ENCODE measurements at places on chromosomes 1 and 21.

DNA sequence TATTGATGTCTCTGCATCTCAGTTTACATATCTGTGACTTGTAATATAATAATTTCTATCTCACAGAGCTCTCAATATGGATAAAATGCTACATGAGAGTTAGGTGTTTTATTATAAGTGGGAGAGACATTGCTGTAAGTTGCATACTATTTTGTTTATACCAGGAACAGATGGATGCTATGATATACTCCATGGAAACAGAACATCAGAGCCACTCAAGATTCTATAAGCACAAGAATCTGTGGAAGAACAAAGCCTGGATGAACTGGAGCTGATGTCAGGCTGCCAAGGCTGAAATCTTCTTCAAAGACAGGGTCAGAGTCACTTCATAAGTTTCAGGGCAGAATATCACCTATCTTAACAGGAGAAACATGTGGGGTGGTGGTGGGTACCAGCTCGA lies 30.2 kb downstream of the DUSP10 start:
- H3K27ac ChIP-seq = peak overlapping the region; percentile 57
- DNase-seq = no peak
- no peaks in the 10 kb centered on the region for H3K36me3 ChIP-seq
- H3K4me3 ChIP-seq = no peak overlapping the region

GRCh38 chr21:14858311-14858710 lies 206.5 kb downstream of the NRIP1 start:
- H3K4me1 ChIP-seq = no peaks in the 10 kb centered on the region
- no peaks in the 10 kb centered on the region for H3K36me3 ChIP-seq
- no peak overlapping the region for H3K4me3 ChIP-seq

- DNase-seq = peak; percentile 73
- no peak overlapping the region for H3K4me3 ChIP-seq
- H3K36me3 ChIP-seq = no peaks in the 10 kb centered on the region
- H3K27ac ChIP-seq = no peak overlapping the region
- peaks cover 27% of the 10 kb centered on the region for H3K4me1 ChIP-seq
- H3K27me3 ChIP-seq = peaks cover 43% of the 10 kb centered on the region
Measured at GRCh38 chr1:48017716-48018115, 20.5 kb upstream of the TRABD2B start.

DNA sequence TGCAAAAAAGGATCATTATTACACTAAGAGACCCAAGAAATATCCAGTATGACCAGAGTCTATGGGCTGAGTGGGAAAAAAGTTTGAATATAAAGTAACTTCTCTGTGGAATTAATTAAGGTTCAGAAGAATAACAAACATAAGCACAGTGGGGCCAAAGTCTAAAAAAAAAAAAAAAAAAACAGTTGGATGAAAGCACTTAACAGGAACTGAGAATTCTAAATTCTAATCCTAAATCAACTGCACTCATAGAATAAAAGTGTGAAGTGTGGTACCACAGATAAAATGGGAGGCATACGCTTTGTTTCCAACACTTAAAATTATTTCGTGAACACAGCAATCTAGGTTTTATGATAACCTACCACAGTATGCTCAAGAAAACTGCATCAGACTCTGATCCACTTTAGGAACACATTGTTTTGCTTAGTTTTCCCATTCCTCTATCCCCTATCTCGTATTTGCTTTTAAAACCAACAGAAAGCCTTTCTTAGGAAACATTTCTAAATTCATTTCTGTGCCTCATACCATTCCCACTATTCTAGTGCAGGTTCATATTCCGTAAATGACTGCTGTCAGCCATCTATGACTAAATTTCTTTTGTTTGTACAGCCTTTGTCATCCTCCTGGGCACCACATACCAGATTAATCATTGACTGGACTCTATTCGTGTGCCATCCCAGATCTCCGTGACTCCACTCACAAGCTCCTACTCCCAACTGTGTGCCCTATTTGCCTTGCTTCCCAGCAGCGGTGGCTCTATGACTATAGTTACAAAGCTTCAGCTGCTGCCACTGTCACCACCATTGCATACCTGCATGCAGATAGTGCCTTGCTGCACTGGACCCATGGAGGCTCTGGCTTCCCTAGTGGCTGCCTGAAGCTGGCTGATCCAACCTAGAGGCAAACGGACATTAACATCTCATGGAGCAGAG lies 24.9 kb downstream of the CHML start:
- H3K36me3 ChIP-seq = no peaks in the 10 kb centered on the region
- H3K4me1 ChIP-seq = peaks cover 12% of the 10 kb centered on the region
- no peak for DNase-seq
- no peak overlapping the region for H3K27ac ChIP-seq

DNA sequence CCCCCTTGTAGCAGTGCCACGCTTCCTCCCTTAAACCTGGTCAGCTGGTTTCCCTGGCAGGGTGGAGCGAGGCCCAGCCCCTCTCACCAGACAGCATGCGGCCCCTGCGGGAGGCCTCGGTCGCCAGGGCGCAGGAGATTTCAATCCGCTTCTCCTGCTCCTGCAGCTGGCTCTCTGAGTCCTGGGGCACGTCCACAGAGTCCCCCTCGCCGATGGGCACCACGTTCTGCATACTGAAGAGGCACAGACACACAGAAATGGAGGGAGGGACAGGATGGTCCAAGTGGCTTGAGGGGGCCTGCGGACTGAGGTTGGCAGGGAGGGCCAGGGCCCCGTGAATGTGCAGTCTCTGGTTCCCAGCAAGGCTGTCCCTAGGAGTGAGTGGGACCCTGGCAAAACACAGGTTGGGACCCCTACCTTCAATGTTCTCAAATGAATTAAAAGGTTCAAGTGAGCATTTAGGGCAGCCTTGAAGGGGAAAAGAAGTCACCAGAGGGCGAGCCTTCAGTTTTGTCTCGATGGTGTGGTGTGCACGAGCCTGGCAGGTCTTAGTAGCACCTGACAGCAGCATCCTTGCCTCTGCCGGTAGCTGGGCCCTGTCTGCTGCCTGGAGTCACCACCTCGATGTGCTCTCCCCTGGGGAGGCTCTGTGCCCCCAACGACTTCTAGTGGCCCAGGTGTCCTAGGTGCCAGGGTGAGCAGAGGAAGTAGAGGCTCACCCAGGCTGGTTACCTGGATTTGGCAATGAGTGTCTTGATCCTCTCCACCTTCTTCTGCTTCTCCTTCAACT lies 14.4 kb upstream of the GOLT1A start:
- H3K27ac ChIP-seq = no peak overlapping the region
- H3K36me3 ChIP-seq = no peaks in the 10 kb centered on the region
- H3K4me1 ChIP-seq = peaks cover 8% of the 10 kb centered on the region
- DNase-seq = no peak

GRCh38 chr1:245234217-245235081 lies 79.7 kb downstream of the KIF26B start:
- peaks cover 15% of the 10 kb centered on the region for H3K4me1 ChIP-seq
- no peak for DNase-seq
- no peak overlapping the region for H3K27ac ChIP-seq
- H3K36me3 ChIP-seq = no peaks in the 10 kb centered on the region

GRCh38 chr1:38115226-38115625 lies 68.6 kb upstream of the POU3F1 start:
- H3K36me3 ChIP-seq = no peaks in the 10 kb centered on the region
- no peak overlapping the region for H3K27ac ChIP-seq
- DNase-seq = no peak

GRCh38 chr1:216926720-216927510 lies 203.7 kb upstream of the ESRRG start:
- no peaks in the 10 kb centered on the region for H3K36me3 ChIP-seq
- no peak overlapping the region for H3K4me3 ChIP-seq
- no peaks in the 10 kb centered on the region for H3K27me3 ChIP-seq
- no peak for DNase-seq
- H3K27ac ChIP-seq = no peak overlapping the region
- H3K4me1 ChIP-seq = no peaks in the 10 kb centered on the region

DNA sequence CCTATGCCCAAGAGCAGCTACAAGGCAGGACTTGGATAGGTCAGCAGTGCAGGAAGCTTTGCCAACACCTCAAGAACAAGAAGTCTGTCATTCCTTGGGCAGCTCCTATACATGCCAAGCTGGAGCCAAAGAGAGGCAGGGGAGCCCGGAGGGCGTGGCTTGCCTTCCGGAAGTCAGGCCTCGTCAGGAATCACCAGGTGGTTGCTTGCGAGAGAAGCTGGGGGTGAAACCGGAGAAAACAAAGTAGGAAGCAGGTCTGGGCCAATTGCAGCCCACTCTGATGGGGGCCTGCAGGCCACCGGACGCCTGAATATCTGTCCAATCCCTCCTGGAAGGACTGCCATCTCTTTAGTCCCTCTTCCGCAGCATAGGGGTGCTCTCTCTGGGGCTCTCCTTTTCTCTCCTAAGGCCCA lies 794 bp upstream of the FAM76A start:
- peak overlapping the region; percentile 72 for H3K4me3 ChIP-seq
- H3K27ac ChIP-seq = peak overlapping the region; percentile 78
- H3K4me1 ChIP-seq = peaks cover 9% of the 10 kb centered on the region
- H3K27me3 ChIP-seq = no peaks in the 10 kb centered on the region
- H3K36me3 ChIP-seq = 0 out of 2 replicates have a peak, but pooled peaks cover 4% of the 10 kb centered on the region

DNA sequence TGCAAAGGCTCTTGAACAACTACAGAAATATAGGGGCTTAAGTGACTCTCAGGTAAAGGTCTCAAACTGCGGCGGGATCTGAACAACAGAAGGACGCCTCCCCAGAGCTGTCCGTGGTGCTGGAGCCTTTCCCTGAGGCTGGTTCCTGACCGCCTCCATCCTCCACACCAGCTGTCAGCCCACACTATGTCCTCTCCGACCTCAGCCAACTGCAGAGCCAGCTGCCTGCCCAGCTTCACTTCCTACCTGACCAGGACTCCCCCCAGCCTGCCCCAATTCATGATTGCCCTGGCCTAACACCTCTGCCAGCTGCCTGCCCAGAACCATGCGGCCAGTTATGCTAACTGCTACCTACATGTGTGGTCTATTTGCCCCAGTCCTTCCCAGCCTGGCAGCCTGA lies 63.6 kb upstream of the ZC3H12A start:
- no peaks in the 10 kb centered on the region for H3K27me3 ChIP-seq
- no peaks in the 10 kb centered on the region for H3K36me3 ChIP-seq
- DNase-seq = peak; percentile 42
- H3K27ac ChIP-seq = no peak overlapping the region
- H3K4me3 ChIP-seq = no peak overlapping the region
- no peaks in the 10 kb centered on the region for H3K4me1 ChIP-seq

GRCh38 chr1:166377896-166378295 lies 211.1 kb upstream of the FAM78B start:
- no peaks in the 10 kb centered on the region for H3K36me3 ChIP-seq
- no peak for DNase-seq
- H3K27ac ChIP-seq = no peak overlapping the region
- no peaks in the 10 kb centered on the region for H3K27me3 ChIP-seq
- H3K4me1 ChIP-seq = no peaks in the 10 kb centered on the region

DNA sequence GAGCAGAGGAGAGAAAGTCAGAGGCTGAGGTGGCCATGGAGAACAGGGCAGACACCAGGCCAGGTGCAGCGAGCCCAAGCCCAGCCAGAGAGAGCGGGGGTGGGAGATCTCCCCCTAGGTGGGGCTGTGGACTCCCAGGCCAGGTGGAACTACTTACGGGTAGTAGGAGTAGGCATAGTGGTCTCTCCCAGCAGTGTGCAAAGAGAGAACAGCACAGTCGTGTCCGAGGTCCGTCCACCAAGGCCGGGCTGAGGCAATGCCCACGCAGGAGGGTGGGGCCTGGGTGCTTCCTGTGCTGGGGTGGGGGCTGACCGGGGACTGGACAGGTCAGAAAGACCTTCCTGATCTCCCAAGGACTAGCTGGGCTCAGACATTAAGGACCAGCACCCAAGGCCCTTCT lies 263.7 kb downstream of the PTPRU start:
- H3K36me3 ChIP-seq = no peaks in the 10 kb centered on the region
- no peaks in the 10 kb centered on the region for H3K4me1 ChIP-seq
- no peak for DNase-seq
- peaks cover 17% of the 10 kb centered on the region for H3K27me3 ChIP-seq

- 0 out of 2 replicates have a peak, but pooled peaks cover 4% of the 10 kb centered on the region for H3K27me3 ChIP-seq
- H3K27ac ChIP-seq = no peak overlapping the region
- no peak for DNase-seq
- H3K4me3 ChIP-seq = no peak overlapping the region
- H3K36me3 ChIP-seq = no peaks in the 10 kb centered on the region
Measured at GRCh38 chr1:6108476-6108875, 62.8 kb downstream of the KCNAB2 start.

- H3K27me3 ChIP-seq = no peaks in the 10 kb centered on the region
- peaks cover 62% of the 10 kb centered on the region for H3K4me1 ChIP-seq
- H3K36me3 ChIP-seq = peaks cover 4% of the 10 kb centered on the region
- peak overlapping the region; percentile 84 for H3K27ac ChIP-seq
- DNase-seq = peak; percentile 66
Measured at GRCh38 chr1:18924221-18924691, 21.9 kb upstream of the ALDH4A1 start.

- no peaks in the 10 kb centered on the region for H3K27me3 ChIP-seq
- H3K27ac ChIP-seq = peak overlapping the region; percentile 80
- H3K4me1 ChIP-seq = peaks cover 70% of the 10 kb centered on the region
- no peaks in the 10 kb centered on the region for H3K36me3 ChIP-seq
- DNase-seq = peak; percentile 73
Measured at GRCh38 chr21:43598416-43599120, 60.7 kb downstream of the HSF2BP start.

GRCh38 chr1:214236477-214236876 lies 44.5 kb upstream of the SMYD2 start:
- H3K4me3 ChIP-seq = no peak overlapping the region
- H3K4me1 ChIP-seq = no peaks in the 10 kb centered on the region
- no peak for DNase-seq
- H3K36me3 ChIP-seq = no peaks in the 10 kb centered on the region
- H3K27ac ChIP-seq = no peak overlapping the region

- H3K36me3 ChIP-seq = no peaks in the 10 kb centered on the region
- no peak for DNase-seq
- no peak overlapping the region for H3K27ac ChIP-seq
- no peak overlapping the region for H3K4me3 ChIP-seq
- H3K4me1 ChIP-seq = no peaks in the 10 kb centered on the region
- H3K27me3 ChIP-seq = no peaks in the 10 kb centered on the region
Measured at GRCh38 chr1:225242611-225243010, 185.2 kb downstream of the LBR start.

DNA sequence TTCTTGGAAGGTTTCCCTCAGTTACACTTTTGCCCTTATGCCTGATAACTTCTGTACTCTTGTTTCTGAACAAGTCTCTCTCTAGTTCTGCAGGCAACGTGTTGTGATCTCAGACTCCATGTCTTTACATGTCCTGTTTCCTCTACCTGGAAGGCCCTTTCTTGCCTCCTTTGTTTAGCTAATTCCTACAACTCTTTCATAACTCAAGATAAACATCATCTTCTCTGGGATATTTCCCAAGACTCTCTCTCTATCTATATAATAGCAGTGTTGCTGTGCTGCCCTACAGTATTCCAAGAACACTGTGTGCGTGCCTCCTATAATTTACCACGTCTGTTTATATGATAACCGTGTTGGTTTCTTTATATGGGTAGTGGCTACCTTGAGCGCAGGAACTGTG lies 47.8 kb downstream of the CHRM3 start:
- H3K27ac ChIP-seq = no peak overlapping the region
- H3K4me3 ChIP-seq = no peak overlapping the region
- DNase-seq = no peak
- no peaks in the 10 kb centered on the region for H3K4me1 ChIP-seq

- no peak for DNase-seq
- H3K27ac ChIP-seq = no peak overlapping the region
Measured at GRCh38 chr1:66648901-66649595, 103.2 kb upstream of the DYNLT5 start.

- DNase-seq = no peak
- H3K4me1 ChIP-seq = no peaks in the 10 kb centered on the region
- H3K4me3 ChIP-seq = no peak overlapping the region
- H3K27ac ChIP-seq = no peak overlapping the region
- peaks cover 36% of the 10 kb centered on the region for H3K36me3 ChIP-seq
Measured at GRCh38 chr1:26932531-26932930, 11.0 kb downstream of the NUDC start.

All from GM23248 (cell line).